ENCODE measurements at places on chromosomes 16 and 17.

GRCh38 chr16:23504076-23504452 is 6.2 kb downstream of the GGA2 start:
- no peak for DNase-seq

DNA sequence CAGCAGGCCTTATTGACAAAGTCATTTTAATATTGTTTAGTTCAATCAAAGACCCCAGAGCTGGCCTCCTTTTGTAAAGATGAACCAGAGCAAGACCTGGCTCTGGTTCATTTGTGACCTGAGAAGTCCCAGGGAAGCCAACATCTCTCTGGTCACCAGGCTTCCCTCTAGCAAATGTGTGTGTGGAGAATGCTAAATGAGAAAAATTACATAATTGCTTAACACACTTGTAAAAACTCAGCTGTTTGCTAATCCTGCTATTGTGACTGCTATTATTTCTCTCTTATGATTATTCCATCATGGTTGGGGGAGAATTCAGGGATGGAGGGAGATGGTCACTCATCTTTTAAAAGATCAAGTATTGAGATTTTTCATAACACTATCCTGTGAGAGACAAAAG is 94.3 kb upstream of the CLEC3A start:
- no peak for DNase-seq

DNA sequence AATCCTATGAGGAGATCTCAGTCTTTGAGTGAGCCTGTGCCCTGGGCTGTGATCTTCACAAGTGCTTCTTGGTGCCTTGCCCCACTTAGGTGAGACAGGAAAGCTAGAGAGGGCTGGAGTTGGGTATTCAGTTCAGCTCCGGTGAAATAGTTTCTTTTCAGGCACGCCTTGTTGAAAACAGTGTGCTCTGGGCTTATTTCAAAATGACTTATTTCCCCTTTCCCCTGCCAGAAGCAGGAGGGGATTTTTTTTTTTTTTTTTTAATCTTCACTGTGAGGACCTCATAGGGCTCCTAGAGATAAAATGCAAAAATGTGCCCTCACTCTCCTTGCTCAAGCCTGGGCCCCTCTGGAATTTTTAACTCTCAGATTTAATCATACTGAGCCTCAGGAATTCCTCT is 27.2 kb downstream of the MOSMO start:
- DNase-seq, result no peak

- peak; percentile 46 for DNase-seq
Measured at GRCh38 chr17:9116311-9116835, 95.1 kb downstream of the NTN1 start.

DNA sequence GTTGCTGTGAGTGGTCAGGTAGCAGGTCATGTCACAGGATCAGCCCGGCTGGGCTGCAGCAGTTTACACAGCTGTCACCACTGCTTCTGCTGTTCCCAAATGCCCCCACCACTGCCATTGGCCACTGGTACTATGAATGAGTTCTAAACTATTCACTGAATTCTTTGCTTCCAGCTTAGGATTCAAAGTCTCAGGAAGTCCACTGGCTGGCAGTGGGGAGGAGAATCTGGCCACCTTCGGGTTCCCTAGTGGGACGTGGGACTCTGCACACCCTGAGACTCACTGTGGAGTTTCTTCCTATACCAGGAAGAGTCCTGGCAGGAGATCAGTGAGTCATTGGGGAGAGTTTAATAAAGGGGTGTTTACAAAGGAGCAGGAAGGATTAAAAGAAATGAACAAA is 6.9 kb downstream of the MT1X start:
- no peak for DNase-seq

- DNase-seq, result no peak
Measured at GRCh38 chr17:48577330-48577945, 712 bp downstream of the HOXB4 start.

DNA sequence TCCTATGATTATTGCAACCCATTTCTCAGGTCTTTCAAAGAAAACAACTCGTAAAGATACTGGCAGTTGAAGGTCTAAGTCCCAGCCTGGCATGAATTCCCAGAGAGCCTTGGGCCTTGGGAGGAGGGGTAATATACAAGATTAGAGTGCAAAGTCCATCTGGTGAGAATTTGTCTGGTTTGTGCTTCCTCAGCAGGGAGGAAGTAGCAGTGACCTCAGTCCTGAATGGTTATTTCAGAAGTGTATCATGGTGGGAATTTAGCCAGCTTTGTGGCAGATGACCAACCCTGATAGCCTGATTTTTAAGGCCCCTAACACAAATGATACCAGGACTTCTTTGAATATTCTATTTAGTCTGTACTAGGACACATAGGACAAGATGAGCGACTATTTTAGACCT is 151.2 kb upstream of the TBX2 start:
- DNase-seq, result no peak

GRCh38 chr17:44977065-44977464 is 9.0 kb upstream of the C1QL1 start:
- DNase-seq, result no peak

DNA sequence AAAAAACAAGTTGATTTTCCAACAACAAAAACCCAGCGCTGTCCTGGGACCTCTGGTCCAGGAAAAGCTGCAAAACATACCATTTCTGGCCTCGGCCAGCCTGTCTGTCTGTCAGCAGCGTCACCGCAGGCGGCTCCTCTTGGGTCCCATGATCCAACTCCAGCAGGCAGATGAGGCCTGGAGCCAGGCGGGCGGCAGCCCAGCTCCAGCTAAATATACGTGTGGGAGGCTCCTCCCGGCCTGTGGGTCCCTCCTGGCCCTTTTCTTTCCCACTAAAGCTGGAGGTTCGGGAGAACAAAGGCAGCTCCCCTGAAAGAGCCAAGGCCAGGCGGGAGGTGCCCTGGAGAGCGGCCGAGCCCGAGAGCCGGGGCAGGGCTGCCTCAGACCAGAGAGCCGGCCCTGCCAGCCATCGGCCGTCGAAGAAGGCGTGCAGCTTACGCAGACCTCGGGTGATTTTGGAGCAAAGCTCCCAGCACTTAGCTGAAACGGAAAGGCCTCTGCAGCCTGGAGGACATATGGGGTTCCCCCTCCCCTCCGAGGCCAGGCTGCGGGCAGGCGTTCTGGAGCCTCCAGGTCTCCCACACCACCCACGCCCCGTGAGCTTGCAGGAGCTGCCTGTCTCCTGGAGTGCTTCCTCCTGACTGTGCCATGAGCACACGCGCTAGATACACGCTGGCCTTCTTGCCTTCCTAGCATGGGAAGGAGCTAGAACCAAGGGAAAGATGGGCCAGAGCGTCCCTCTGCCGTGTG is 19.9 kb upstream of the JPH3 start:
- DNase-seq, result no peak

- peak; percentile 35 for DNase-seq
Measured at GRCh38 chr16:57609541-57610401, 18.7 kb upstream of the ADGRG1 start.

GRCh38 chr16:66020642-66021041 is 345.8 kb upstream of the CDH5 start:
- DNase-seq, result no peak

DNA sequence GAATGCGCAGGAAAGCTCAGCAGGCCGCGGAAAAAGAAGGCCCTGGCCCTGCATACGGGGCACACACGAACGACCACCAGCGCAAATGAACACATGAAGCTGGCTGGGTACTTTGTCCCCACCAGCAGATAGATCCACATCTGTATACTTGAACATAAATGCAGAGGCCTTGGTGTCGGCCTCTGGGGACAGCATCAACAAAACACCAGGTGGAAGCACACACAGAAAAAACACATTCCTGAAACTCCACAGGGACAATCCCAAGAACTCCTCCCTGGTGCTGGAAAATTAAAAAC is 606 bp upstream of the ZBTB4 start:
- DNase-seq, result no peak
